Central memory CD4-positive, alpha-beta T cell (primary cell): ENCODE measurements at places on chromosomes 2 and 18.
A peak's percentile ranks its signal among the peaks of the same experiment; 100 is the strongest.

GRCh38 chr18:6963452-6964097 lies 154.0 kb downstream of the LAMA1 start:
- DNase-seq, result no peak

GRCh38 chr18:38571651-38572050 lies 1006.1 kb upstream of the CELF4 start:
- DNase-seq, result no peak

GRCh38 chr2:33411765-33412164 lies 64.7 kb upstream of the RASGRP3 start:
- no peak for DNase-seq

- peak; percentile 24 for DNase-seq
Measured at GRCh38 chr2:241859436-241860183, 916 bp upstream of the PDCD1 start.

DNA sequence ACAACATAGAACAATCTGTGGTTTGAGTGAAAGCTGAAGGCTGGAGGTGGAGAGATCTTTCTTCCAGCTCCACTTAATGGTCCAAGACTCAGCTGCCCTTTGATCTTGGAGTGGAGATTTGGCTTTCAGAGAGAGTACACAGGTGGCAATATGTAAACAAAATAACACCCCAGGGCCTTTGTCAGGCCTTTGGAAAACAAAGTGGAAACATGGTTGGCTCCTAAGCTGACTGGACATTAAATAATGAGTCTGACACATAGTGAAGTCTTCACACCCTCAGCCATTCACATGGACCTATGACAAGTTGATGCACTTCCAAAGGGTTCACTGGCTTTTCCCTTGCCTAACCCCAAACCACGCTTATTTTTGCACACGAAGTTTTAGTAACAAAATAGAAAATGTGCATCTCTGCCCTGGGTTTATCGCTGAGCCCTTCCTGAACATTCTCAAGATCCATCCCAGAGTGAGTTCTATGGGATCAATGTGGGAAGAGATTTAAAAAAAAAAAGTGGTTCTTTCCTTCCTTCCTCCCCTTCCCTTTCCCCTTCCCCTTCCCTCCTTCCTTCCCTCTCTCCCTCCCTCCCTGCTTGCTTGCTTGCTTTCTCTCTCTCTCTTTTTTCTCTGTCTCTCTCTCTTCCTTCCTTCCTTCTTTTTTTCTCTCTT lies 201.3 kb upstream of the NT5C1B start:
- DNase-seq, result no peak

DNA sequence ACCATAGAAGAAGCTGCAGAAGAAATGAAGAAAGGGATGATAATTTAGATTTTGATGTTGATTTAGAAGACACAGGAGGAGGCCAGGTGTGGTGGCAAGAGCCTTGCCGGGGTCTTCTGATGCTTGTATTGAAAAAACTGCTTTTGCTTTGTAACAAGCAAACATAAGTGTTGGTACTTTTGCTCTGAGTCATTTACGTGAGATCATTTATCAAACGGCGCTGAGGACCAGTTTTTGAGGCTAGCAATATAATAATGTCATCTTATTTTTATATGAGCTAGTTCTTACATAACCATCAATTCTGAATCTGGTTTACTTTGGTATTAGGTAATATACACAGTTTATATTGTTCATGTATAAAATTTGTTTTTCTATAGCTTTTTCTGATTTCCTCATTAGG lies 30.6 kb downstream of the SPTBN1 start:
- DNase-seq, result no peak

DNA sequence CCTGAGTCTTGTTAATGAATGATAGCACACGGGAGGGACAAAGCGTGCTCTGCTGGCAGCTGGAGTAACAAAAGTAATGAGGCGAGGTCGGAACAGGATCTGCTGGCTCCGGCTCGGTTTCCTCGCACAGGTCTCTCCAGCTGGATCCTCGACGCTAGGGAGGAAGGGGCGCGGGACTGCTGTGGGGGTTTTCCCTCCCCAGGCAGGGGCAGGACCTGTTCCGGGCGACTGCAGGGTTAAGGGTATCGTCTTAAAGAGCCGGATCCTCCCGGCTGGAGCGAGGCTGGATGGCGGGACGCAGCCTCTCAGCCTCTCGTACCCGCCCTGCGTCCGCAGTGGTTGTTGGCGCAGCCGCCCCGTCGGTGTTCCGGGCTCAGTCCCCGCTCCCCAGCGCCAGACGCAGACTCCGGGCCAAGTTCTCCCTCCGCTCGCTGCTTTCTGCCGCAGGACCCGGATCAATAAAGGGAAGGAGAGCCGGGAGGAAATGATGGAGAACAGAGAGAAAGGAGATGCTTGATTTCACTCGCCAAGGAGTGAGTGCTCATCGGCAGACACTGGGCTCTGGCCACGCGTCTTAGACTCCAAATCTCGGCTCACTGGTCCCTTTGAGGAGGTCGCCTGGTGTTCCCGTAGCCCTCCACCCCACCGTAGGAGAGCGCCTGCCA lies 1.1 kb upstream of the LIPG start:
- no peak for DNase-seq

DNA sequence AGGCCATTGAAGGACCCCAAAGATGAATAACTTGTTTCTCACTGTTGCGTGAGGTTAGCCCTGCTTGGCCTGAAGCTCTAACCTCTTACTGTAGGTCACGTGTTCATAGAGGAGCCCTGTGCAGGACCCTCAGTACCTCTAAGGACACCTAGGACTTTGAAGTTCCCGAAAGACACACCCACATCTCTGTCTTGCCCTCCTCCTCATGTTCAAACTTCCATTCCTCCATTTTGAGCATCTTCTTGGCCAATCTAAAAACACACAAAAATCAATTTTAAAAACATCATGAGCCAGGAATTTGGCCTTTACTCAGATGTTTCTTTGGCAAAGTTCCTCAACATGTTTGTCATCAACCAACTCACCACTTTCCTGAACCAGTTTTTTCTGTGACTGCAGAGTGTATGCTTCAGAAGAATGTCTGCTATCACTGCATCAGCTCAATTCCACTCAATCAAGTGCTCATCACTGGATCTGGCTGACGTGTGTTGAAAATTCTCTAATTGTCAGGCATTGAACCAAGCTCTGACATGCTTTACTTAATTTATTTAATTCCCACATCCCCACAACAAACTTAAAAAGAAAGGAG lies 101.6 kb downstream of the AP1S3 start:
- DNase-seq, result no peak

DNA sequence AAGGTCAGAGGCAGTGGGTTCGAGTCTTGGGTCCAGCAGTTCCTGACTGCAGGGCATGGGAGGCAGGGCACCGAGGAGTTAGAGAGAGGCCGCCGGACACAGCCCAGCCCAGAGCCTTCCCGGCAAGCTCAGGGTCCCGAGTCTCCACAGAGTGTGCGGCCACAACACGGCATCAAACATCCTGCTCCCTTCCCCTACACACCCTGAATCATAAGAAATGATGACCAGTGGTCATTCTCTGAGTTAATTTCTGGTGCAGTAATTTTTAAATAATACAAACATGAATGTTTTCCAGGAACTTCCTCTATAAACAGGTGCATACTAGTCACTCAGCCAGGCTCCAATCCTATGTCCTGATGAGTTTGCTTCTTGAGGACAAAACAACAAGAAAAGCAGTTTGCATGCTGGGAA lies 118.0 kb downstream of the PXDN start:
- DNase-seq, result no peak
